ENCODE measurements at places on chromosomes 5 and 9.
A peak's percentile ranks its signal among the peaks of the same experiment; 100 is the strongest.

GRCh38 chr5:96733771-96734500, 71.8 kb downstream of the CAST start:
- DNase-seq: no peak

DNA sequence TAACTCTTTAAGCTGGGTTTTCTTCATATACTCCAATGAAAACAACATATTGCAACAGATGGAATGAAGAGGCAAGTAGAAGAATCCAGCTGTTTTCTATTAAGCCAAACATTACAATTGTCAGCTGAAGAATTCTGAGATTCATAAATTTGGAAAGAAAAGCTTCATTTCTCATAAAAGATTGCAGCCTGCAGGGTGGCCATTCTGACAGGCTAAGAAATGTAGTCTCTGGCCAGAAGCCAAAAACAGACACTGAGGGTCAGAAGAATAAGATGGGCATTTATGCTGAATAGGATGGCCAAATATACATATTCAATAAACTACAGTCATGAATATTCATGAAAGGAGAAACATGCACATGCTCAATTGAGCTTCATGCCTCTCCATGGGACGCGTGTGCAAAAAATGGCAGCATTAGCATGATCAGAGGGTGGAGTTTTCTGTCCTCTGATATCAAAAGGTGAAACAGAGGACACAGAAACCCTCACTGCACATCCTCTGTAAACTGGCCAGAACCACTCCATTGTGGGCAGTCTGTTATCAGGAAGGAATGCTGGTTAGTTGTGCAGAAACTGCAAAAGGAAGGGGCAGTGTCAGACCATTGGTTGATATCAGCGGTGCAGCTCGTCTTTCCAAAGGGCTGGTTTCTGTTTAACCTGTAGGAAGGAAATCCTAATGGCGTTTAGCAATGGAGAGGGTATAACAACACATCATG, 50.2 kb downstream of the FXN start:
- no peak for DNase-seq

- no peak for DNase-seq
Measured at GRCh38 chr5:96203761-96204160, 229.3 kb downstream of the PCSK1 start.

DNA sequence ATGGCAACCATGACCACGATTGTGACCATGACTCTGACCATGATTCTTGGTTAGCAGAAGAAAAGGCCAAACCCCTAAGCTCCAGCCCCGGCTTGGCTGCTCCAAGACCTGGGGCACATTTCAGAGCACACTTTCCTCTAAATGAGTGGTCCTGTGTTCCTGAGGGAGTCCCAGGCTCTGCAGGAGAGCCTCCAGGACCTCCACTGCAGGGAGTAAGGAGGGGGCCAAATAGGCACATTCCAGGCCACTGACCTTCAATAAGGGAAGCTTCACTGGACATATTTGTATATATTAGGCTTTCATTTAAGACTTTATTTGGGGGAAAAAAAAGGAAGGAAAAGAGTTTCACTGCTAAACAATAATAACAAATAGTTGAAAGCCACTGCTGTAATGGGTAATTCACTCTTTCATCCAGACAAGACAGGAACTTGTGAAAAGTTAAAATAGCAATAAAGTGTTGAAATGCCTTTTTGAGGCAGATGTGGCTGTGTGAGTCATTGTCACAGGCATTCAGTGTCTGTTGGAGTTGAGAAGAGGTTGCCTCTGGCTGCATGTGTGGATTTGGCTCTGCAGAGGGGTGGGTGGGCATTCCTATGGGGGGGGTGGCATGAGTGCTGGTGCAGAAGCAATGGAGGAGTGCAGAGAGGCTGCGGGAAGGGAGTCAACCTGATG, 63.9 kb upstream of the TGFBR1 start:
- no peak for DNase-seq

DNA sequence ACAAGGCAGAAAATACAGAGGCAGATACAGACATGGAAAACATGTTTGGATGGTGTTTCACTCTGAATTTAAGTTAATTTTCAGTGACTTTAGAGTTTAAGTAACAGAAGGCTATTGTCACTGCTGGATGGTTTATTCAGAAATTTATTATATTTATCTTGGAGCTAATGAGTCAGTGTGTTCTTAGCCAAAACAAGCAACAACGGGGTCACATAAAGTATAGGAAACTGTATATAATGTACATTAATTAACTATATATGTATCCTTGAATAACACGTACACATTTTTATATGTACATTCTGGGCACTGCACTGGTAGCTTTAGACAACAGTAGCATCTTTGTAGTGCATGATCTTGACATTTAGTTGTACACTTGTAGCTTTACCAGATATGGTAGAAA, 30.7 kb downstream of the CYLC2 start:
- DNase-seq: no peak

GRCh38 chr5:170532935-170533334, 29.1 kb downstream of the KCNIP1 start:
- no peak for DNase-seq

DNA sequence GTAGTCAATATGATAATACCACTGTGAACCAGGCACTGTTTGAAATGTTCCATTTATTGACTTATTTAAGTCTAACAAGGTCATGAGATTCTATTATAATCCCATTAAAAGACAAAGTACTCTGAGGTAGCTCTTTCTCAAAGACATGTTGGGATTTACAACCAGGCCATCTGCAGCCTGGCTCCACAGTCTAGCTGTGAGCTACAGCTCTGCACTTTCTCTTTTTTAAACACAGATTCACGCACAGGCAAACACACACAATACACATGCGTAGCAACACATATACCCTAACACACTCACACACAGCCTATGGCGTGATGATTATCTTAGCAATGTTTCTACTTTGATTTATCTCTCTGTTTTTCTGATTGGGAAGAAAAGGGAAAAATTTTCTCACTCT, 174.3 kb downstream of the PRR16 start:
- no peak for DNase-seq

- no peak for DNase-seq
Measured at GRCh38 chr9:99259231-99259918, 37.3 kb downstream of the SEC61B start.

DNA sequence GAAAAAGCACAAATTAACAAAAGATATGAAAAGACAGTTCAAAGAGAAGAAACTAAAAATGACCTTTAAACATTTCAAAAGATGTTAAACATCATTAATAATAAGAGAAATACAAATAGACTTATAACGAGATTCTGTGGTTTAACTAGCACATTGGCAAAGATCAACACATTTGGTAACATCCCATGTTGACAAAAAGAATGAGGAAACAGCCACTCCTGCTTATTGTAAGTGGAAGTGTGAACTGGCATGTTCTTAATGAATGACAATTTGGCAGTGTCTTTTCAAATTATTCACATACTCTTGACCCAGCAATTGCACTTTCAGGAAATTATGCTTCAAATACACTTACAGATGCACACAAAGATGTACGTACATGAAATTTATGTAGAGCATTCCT, 176.3 kb downstream of the TLE1 start:
- no peak for DNase-seq

GRCh38 chr5:154683101-154683880, 71.9 kb upstream of the LARP1 start:
- no peak for DNase-seq

DNA sequence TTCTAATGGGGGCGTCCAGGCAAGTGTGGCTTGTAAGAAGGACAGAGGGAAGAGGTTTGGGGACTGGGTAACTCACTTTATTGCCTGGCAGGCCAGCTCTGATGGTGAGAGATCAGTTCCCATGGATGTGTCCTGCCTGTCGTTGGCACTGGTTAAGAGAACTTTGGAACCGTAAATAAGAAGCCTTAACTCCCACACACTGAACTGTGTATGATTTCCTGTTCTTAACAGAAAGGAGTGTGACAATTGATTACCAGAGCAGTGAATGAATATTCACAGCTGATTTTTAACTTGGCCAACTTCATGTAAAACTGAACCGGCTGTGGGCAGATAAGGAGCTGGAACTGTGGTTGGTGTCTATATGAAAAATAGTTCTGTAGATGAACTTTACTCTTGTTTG, 63.2 kb downstream of the MEGF10 start:
- DNase-seq: no peak

DNA sequence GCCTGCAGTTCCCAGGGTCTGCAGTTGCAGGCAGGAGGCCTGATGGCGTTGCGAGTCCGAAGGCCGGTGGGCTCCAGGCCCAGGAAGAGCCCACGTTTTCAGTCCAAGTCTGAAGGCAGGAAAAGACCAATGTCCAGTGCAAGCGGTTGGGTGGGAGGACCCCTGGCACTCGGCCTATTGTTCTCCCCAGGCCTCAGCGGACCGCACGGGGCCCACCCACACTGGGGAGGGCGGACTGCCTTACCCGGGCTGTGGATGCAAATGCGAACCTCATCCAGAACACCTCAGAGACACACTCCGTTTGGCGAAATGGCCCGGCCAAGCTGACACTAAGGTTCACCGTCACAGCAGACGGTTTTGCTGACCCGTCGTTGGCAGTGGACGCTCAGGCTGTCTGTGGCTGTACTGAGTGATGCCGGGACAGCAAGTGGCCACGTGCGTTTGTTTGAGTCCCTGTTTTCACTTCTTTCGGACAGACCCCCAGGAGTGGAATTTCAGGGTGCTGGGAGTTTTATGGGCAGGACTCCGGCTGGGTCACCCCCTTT, 10.2 kb upstream of the SEC16A start:
- DNase-seq: no peak

- DNase-seq: no peak
Measured at GRCh38 chr5:36691696-36692371, 85.4 kb downstream of the SLC1A3 start.

DNA sequence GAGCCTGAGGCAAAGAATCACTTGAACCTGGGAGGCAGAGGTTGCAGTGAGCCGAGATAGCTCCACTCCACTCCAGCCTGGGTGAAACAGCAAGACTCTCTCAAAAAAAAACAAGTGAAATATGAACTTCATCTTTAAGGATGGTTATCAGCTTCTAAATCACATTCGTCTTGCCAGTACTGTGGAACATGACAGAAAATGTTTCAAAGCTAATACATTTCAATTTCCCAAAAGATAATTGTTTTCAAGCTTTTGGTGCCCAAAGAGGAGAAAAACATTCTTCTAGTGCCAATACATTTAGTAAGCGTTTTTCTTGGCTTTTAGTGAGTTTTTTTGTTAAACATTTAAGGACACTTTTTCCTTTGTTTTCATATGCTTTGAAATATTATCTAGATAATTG, 4.4 kb upstream of the IFT74 start:
- DNase-seq: no peak

GRCh38 chr5:1484730-1485578, 38.8 kb downstream of the LPCAT1 start:
- peak; percentile 91 for DNase-seq

GRCh38 chr9:69601698-69602097, 70.5 kb downstream of the APBA1 start:
- no peak for DNase-seq

DNA sequence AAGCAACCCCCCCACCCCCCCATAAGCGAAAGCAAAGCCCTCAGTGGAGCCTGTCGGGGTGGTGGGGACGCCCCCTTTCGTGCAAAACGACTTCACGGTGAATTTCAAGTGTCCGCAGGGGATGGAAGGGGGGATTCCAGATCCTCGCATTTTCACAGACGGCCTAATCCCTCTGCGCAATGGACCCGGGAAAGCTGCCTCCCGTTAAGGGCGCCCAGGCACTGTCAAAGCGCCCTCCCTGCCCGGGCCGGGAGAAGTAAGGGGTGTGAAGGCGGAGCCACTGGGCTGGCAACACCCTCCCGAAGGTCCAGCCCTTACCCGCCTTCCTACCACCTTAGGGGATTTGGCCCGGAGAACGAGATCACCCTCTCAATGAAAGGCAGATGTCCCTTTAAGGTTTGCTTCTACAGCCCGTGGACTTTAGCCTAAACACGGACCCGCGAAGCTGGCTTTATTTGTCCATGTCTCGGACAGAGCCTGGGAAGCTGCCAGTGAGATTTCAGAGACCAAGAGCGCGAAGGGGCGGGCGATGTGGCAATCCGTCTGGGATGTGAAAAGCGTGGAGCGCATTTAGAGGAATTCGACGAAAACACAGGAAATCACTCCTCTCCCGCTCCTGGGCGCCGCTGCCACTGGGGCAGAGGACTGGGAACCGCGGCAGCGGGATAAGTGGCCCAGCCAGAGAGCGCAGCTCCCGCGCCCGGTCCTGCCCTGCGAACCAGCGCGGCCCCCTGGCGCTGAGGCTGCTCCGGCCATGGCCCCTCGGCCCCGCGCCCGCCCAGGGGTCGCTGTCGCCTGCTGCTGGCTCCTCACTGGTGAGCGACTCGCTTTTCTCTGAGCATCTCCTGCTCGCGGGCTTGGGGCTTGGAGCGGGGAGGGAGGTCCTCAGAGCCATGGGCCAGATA, at the start of the genes ITGA1 and PELO:
ITGA1 (plus strand) TSS at position 317 of the 905 bp plus-strand sequence; CDS start at position 755, 438 bp downstream.
PELO (plus strand) TSS at position 317 of the 905 bp plus-strand sequence. CDS start 12,479 bp downstream, outside the sequence.
- DNase-seq: peak; percentile 69

GRCh38 chr9:111909444-111909843, 12.8 kb downstream of the UGCG start:
- no peak for DNase-seq

GRCh38 chr5:124760608-124761007, 14.2 kb upstream of the ZNF608 start:
- DNase-seq: no peak

DNA sequence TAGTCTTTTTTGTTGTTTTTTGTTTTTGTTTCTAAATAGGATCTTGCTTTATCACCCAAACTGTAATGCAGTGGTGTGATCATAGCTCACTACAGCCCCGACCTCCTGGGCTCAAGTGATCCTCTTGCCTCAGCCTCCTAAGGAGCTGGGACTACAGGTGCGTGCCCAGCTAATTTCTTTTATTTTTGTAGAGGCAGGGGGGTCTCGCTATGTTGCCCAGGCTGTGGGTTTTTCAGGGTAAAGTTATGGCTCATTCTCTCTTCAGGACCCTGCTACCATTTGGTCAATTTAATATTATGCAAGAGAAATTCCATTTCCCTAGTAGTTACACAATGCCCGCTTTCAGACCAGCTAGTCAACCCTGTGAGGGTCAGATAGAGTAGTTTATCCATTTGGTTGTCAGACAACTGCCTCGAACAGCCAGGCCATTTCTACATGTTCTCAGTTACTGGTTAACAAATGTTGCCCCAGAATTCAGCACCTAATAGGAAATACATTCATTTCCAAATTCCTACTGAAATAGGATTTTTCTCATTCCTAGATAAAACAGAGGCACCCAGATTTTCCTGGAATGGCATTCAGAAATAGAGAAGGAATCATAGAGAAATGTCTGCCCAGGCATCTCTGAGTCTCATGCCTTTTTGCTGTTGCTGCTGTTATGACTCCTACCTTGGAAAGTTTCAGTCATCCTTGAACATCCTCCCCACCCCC, 6.4 kb upstream of the GLIS3 start:
- DNase-seq: no peak

DNA sequence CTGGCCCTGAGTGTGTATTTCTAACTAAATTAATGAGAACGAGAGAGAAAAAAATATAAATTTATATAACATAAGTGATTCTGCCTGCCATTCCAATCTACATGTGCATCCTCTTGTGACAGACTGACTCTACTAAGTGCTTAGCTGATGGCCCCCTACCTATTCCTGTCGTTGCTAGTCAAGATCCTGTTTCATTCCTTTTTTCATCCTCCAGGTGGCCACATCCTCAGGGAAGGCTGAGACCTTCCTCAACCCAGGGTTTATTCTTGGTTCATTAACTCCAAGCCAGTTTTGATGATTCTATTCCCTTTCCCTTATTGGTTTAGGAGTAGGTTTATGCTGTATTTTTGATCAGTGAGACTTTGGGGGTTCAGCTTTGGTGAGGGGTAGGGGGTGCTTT, 201.3 kb downstream of the C9orf152 start:
- DNase-seq: no peak

All from GM13977 (cell line).